Activated CD4-positive, alpha-beta T cell treated with anti-CD3 and anti-CD28 coated beads, Interleukin-2, amount 50 U/mL, for 16 hours (primary cell): ENCODE measurements at places on chromosomes 11 and 22.

GRCh38 chr11:134644476-134645456 is 232.7 kb upstream of the B3GAT1 start:
- no peak for DNase-seq

GRCh38 chr11:9651899-9652748 is 11.8 kb upstream of the SWAP70 start:
- no peak for DNase-seq

GRCh38 chr11:35946766-35947165 is 2.9 kb downstream of the LDLRAD3 start:
- no peak for DNase-seq

GRCh38 chr11:65132988-65133700 is 1.2 kb downstream of the SYVN1 start:
- peak; percentile 63 for DNase-seq

DNA sequence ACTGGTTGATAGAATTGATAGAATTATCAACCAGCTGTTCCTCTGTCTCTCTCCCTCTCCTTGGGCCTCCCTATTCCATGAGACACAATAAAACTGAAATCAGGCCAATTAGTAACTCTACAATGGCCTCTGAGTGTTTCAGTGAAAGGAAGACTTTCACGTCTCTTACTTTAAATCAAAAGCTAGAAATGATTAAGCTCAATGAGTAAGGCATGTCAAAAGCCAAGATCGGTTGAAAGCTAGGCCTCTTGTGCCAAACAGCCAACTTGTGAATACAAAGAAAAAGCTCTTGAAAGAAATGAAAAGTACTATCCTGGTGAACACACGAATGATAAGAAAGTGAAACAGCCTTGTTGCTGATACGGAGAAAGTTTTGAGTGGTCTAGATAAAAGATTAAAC is 16.6 kb downstream of the PIH1D2 start:
- DNase-seq = peak; percentile 80
